ENCODE measurements at places on chromosomes 13 and 19. TPM values are rescaled to one million over a fixed set of nuclear protein-coding genes. Genes with fewer than 3 reads are reported as not detected.

Gene GPR12
- total RNA-seq = not detected

Gene NLRP9
- total RNA-seq = not detected

Gene ATP4B
- not detected for total RNA-seq

Gene CEBPA
- total RNA-seq = not detected

Gene ZNF320
- 6.4 TPM for total RNA-seq

Data from fibroblast of villous mesenchyme (primary cell).